Urothelium cell line (cell line): ENCODE measurements at places on chromosomes 6 and 20.

GRCh38 chr6:168370310-168370991, 50.9 kb upstream of the DACT2 start:
- peak; percentile 85 for DNase-seq

- DNase-seq: no peak
Observed at GRCh38 chr6:139370283-139370998, 4.0 kb downstream of the CITED2 start.

DNA sequence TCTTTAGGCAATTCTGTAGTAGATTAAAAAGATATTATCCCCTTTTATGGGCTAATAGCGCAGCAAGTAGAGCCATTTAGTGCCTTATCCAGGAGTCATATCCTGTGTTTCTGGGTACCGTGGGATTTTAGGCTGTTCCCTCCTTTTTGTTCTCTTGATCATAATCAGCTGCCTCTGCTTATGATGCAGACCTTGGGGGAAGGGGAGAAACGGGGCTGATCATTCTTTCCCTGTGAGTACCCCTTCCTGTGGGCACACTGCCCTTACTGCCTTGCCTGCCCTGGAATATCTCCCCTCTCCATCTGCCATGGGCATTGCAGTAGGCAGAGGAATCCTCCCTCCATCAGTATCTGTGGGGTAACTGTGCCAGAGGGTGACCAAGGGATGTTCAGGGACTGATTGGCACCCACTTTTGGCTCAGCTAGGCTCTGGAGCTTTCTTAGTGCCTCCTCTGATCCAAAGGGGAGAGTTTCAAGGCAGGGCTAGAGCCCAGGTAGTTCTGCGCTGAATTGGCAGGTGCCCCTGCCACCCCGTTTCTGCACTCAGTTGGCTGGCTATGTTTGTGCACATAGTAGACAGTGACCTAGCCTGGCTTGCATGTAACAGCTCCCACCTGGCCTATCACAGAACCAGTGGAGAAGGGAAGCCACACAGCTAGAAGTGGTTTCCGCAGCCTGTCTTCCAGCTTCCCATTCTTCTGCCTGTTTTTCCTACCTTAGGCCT, 103.3 kb downstream of the FIG4 start:
- DNase-seq: no peak

DNA sequence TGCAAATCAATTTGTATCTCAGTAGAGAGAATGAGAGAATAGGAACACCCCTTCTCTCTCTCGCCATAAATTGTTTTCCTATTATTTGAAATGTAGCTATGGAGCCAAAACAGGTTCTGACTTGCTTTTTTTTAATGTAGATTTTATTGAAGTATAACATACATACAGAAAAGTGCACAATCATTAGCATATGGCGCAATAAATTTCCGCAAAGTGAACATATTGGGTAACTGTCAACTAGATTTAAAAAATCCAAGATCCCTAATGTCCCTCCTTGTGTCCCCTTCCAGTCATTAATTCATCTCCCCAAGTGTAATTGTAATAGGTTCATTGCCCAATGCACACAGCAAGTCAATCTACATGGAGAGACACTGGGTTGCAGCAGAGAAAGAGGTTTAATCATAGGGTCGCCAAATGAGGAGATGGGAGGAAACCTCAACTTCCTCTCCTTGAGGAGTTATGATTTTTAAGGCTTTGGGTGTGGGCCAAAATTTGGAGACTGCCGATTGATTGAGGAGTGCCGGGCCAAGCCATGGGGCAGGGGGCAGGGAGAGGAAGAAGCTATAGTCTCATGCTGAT, 43.3 kb upstream of the TGM3 start:
- DNase-seq: no peak

GRCh38 chr6:30913721-30914075, 340 bp upstream of the VARS2 start:
- no peak for DNase-seq

DNA sequence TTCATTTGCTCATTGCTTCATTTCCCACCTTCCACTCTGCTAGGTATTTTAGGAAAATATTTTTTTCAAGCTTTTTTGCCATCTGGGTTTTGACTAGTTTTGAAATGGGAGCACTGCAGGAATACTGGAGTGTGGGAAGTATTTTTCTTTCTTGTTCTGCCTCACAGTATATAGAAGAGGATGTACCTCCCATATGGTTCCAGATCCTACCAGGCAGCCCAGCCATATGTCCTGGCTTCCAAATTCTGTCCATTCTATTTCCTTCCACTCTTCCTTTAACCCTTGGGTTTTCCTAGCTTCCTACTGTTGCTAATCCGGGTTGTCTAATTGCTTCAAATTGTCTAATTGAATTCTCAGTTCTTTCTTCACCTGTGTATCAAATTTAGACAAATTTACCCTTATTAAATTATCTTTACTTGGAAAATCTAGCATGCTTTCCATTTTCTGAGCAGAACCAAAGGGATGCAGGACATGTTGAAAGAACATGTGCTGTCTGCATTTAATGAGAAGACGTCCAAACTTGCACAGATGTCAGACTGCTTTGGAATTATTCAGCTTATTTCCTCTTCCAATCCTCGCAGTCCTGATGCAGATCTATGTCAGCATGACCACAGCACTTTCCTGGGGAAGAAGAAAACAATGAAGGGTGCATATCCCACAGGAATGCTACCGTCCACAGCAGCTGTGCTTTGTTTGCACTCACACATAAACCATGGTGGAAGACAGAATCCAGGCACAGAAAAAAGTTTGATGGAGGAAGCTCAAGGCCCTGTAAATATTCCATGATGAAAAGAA, 1273.9 kb upstream of the MAP3K7 start:
- DNase-seq: peak; percentile 4

DNA sequence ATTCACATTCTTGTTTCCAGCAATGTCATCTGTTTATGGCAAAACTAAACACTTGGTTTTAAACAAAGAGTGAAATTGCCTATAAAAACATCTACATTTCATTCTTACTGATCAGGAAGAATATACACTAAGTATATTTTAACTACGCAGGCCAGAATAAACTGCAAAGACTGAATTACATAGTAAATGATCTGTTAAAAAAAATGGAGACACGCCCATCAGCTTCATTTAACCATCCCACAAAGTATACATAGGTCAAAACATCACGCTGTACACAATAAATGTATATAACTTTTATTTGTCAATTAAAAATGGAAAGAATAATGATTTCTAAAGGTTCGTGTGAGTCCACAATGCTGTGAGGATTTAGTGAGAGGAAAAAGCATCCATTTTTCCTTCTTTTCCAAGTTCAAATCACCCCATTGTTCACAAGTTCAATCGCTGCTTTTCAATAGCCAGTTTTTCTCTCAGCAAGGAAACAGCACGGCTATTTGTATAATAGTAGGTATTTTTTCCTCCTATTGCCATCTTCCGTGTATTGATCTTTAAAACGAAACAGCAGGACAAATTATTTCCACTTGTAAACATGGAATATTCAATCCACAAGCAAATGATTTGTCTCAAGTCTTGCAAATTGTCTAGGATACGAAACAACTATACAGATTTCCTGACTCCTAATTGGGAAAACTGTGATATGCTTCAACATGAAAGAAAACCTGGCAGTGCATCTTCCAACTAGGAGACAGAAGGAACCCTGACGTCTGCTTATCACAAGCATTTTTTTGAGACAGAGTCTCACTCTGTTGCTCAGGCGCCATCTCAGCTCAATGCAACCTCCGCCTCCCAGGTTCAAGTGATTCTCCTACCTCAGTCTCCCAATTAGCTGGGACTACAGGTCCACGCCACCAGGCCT, 10.6 kb downstream of the SFT2D1 start:
- DNase-seq: no peak

DNA sequence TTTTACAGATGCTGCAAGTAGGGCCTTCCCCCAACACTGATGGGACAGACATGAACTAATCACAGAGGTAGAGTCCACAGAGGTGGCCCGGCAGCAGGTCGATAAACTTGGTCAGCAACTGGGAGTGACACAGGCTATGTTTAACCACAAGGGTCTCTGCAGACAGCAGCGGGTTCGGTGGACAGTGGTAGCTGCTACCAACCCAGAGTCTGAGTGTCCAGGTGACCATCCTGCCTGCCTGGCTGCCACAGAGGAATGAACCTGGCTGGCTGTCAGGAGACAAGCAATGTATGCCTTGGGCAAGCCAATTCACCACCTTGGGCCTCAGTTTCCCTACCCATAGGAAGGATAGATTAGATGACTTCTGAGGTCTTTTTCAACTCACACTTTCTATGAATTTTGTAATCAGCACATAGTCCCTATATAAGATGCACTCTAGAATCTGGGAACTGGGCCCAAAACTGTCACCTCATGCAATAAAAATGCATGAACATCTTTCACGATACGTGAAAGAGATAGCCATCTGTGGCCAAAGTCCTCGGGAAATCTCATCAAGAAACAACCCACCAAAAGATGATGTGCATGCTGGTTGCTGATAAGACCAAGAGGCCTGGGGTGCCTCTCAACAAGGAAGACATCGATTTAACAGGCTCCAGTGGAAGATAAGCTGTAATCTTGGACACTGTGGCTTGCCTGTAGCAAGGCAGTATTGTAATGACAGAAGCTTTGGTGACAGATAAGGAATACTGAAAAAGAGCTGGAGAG, 30.5 kb downstream of the MDGA1 start:
- DNase-seq: no peak

- no peak for DNase-seq
Observed at GRCh38 chr20:57467742-57468141, 57.2 kb downstream of the CTCFL start.

DNA sequence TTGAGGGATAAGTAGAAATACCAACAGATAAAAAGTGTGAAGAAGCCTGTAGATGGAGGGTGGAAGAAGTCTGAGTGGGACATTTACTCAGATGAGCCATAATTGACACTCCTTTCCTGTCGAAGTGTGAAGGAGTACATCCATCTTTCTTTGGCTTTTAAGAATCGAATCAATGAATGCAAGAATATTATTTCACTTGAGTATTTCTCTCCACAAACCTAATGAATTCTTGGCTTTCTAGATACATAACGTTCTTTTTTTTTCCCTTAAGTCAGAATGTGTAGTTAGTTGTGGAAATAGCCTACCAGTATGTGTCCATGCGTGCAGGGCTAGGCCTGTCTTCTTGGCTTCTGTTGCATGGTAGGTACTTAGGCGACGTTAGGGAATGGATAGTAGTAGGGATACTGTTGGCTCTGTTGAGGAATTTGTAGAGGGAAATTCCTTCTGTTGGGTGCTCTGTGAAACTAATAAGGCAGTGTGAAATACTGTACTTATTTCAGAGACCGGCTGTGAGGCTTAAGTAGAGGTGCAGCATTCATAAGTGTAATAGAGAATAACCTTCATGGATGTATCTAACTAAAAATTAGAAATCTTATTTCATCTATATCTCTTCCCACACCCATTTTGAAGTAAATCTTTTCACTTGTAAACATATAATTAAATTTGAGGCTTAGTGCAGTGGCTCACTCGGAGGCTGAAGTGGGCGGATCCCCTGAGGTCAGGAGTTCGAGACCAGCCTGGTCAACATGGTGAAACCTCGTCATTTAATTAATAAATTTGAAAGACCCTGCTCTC, 1.5 kb downstream of the RPS18 start:
- DNase-seq: no peak

DNA sequence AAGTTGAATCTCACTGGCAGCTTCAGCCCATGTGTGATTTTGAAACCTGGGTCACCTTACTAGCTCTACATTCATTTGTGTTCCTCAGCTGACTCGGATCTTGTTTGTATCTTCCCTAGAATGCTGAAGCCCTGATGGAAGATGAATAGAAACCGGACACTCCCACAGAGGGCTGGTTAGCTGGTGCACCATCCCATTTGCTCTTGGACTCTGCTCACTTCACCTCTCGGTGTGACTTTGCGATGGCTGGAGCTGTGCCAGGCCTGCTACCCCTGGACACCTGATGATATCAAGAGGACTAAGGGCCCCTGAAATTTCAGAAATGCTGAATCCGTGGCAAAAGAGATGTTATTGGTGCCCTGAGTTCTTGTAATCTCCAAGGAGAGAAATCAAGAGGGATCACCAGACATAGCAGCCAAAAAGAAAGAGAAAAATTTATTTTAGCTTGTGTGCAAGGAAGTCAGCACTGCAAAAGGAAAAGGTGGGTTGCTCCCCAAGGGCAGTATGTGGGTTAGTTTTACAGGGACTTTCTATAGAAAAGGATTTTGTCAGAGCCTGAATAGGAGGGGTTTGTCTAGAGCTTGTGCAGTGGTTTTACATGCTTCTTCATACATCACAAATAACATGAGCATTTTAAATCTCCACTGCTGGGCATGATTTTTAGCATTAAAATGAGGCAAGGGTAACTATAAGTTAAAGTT, 426.3 kb upstream of the NOX3 start:
- DNase-seq: no peak

- DNase-seq: no peak
Observed at GRCh38 chr6:41560431-41561192, 14.4 kb downstream of the FOXP4 start.

DNA sequence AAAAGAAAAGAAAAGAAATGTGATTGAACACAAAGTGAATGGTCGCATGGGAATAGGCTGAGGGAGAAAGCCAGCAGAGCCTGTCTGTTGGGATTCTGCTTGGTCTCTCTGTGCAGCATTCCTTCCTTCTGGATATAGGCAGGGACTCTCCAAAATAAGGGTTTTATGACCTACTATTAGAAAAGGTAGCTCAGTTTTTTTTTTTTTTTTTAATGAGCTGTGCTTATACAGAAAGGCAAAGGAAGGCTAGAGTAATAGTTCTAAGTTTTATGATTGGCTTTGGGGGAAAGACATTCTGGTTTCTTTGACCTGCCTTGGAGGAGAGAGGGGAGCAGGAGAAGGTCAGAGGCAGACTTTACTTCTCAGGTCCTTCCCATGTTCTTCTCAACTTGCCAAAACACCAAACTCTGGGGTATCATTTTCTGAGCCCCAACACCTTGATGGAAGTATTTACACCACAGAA, 18.8 kb upstream of the IER3 start:
- no peak for DNase-seq

DNA sequence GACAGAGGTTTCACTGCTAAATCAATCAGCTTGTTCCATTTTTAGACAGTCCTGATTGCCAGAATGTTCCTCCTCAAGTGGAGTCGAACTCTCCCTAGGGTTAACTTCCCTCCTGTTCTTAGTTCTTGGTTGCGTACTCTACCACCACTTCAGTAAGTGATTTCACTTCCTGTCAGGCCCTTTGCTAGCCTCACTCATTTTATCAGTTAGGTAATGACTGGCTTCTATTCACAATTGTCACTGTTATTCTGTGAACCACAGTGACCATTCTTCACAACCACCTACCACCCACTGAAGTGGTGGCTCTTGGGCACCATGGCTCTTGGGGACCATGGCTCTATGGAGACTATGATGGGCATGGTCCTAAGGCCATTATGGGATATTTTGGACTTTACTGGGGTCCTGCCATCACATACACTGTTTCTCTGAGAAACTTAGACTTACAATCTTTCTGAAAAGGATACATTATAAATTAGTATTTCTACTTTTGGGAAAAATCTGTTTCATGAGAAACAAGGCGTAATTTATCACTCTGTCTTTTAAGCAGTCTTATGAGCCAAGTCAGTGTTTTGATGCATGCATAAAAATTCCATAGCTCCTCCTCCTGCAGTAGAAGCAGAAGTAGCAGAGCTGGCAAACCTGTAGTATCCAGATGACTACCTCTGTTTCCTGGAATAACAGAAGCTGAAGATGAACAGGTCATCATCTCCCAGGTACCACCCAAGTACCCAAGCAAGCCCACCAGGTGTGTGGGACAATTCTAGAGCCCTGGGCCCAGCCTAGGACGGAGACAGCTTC, 66.3 kb downstream of the ATXN1 start:
- DNase-seq: no peak
